ENCODE measurements at places on chromosomes 5 and 9.

GRCh38 chr9:124786881-124787573 is 10.1 kb downstream of the OLFML2A start:
- DNase-seq, result no peak

DNA sequence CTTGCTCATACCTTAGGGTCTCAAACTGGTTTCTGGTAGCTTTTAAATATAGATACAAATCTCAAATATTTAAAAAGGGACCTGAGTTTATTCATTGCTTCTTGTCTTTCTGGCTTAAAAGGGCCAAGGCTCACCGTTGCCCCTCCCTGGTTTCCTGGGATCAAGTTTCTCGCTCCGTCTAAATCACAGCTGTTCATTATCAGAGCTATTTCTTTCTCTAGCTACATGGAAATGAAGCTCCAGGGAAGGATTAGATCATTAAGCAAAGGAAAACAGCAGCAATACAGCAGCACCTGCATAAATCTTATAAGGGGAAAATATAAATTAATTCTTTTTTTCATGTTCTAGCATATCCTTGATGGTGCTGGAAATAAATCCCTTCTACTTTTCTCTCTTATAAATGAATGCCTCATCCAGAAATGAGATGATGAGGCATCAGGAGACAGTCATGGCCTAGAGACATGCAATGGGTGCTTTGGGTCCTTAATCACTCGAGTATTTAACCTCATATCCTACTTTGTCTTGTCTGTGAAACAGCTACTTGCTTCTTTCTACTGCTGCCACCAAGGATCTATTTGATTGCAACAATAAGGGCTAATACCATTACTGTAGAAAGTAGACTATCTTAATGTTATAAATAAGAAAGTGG is 320.1 kb downstream of the TRPM3 start:
- no peak for DNase-seq

- DNase-seq, result no peak
Observed at GRCh38 chr9:120536949-120537640, 42.9 kb downstream of the CDK5RAP2 start.

GRCh38 chr5:89847743-89848142 is 561.8 kb downstream of the CETN3 start:
- DNase-seq, result no peak

DNA sequence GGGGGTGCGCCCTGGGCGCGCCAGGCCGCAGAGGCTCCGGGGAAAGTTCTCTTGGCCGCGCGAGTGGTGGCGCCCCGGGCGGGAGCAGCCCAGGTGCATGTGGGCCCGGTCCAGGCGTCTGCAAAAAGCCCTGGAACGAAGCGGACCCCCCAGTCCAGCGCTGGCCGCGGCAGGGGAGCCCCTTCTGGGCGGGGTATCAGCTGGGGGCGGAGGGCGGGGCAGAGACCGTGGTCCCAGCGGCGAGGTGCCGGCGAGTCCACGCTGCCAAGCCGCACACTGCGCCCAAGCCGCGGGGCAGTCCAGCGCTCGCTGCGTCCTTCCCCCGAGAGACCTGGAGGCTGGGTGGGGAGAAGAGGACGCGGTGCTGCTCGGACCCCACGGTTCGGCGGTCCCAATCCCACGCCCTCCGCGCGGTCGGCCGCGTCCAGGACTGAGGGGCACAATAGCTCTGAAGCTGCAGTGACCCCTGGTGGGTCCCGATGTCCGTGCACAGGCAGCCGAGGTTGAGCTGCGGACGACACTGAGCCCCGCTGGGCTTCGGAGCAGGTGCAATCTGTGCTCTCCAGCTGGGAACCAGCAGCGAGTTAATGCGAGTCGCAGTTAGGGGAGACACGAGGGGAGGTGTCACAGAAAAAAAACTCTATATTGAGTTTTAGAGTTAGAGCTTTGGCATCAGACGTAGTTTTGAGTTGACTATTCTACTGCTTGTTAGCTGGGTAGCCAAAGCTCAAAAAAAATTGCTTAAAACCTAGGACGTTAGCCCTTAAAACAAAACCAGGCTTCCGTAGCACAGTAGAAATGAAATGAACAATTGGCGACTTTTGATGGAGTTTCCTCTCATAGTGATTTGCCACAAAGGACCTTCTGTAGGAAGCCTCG is 1.1 kb upstream of the EPB41L4A start:
- DNase-seq, result peak; percentile 66

Data from 8988T (cell line).